ENCODE measurements at places on chromosomes 1 and 21. TPM values are rescaled to one million over a fixed set of nuclear protein-coding genes. Genes with fewer than 3 reads are reported as not detected.

The ADGRL2 gene
- 0.14 TPM for total RNA-seq

- no peak for DNase-seq
These were observed 305.1 kb downstream of the LTN1 start for GRCh38 chr21:28687586-28687985.

DNA sequence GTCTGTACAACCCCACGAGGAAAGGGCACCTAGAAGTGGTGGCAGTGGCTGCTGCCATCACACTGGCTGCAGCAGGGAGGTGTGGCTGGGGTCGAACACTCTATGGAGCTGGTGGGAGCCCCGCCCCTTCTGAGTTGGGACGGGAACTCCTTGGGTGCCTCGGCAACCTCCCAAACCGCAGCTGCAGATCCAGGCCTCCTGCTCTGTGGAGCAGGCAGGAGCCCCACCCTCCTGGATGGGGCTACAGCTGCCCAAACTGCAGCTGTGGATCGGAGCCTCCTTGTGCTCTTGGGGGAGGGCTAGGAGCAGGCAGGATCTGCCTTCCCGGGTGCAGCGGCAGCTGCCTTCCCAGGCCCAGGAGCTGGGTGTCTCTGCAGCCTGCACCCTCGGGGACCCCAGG, 38.9 kb upstream of the TARDBP start:
- no peak for DNase-seq

- DNase-seq: no peak
These were observed 24.3 kb upstream of the FMO2 start for GRCh38 chr1:171160639-171161354.

The ZNF683 gene
- 0.11 TPM for total RNA-seq

The LINGO4 gene
- 0.16 TPM for total RNA-seq

GRCh38 chr1:5513179-5513578, 479.0 kb downstream of the NPHP4 start:
- no peak for DNase-seq

The DDOST gene
- 270 TPM for total RNA-seq

DNA sequence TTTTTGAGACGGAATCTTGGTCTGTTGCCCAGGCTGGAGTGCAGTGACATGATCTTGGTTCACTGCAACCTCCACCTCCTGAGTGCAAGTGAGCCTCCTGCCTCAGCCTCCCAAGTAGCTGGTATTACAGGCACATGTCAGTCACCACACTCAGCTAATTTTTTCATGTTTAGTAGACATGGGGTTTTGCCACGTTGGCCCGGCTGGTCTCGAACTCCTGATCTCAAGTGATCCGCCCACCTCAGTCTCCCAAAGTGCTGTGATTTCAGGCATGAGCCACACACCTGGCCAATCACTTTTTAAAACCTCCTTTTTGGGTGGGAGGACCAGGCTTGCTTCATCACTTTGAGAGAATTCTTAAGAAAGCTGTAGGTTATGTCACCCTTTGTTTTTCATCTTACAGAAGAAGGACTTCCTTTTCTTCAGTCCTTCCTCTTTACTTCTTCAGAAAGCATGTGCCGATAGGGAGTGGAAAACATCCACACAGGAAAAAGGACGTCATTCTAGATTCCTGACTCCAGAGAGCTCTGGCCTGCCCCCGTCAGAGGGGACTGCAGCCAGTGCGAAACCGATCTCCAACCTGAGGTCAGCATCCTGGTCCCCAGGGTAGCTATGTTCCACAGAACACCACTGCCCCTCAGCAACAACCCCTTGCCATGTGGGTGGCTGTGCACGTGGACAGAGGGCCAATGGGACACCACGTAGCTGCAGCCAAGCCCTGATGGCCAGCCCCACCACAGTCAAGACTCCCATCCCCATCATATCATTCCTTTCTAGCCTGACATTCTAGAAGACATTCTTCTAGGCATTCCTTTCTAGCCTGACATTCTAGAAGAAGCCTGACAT, 21.9 kb downstream of the NCF2 start:
- no peak for DNase-seq

Measured in activated T-cell treated with anti-CD3 and anti-CD28 coated beads, Interleukin-2, amount 50 U/mL, for 4 hours (primary cell).